ENCODE measurements at places on chromosomes 7 and 10.

GRCh38 chr10:14776546-14776945 lies 1.8 kb upstream of the FAM107B start:
- no peak for DNase-seq

- DNase-seq, result peak; percentile 26
These were observed 54.3 kb upstream of the TNRC18 start for GRCh38 chr7:5477723-5478531.

- no peak for DNase-seq
These were observed 388.5 kb downstream of the DPP6 start for GRCh38 chr7:154440651-154441050.

GRCh38 chr10:130487566-130487965 lies 351.4 kb downstream of the GLRX3 start:
- no peak for DNase-seq

GRCh38 chr10:79928028-79928583 lies 20.8 kb downstream of the SFTPD start:
- no peak for DNase-seq

DNA sequence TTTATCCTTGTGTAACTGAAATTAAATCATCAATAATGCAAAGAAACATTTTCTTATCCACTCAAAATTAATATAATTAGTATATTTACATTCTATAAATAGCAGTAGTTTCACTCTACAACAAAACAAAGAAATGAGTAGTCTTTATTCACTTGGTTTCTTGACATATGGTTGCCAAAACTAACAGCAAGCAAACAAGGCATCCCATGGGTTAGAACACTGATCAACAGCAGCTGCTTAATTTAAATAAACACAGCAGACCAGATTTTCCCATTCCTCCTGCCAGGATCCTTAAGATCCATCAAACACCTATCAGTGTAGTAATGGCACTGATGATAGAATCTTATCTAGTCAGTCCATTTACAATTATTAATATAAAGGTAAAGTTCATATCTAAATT lies 22.1 kb downstream of the NCAPG2 start:
- DNase-seq, result no peak

DNA sequence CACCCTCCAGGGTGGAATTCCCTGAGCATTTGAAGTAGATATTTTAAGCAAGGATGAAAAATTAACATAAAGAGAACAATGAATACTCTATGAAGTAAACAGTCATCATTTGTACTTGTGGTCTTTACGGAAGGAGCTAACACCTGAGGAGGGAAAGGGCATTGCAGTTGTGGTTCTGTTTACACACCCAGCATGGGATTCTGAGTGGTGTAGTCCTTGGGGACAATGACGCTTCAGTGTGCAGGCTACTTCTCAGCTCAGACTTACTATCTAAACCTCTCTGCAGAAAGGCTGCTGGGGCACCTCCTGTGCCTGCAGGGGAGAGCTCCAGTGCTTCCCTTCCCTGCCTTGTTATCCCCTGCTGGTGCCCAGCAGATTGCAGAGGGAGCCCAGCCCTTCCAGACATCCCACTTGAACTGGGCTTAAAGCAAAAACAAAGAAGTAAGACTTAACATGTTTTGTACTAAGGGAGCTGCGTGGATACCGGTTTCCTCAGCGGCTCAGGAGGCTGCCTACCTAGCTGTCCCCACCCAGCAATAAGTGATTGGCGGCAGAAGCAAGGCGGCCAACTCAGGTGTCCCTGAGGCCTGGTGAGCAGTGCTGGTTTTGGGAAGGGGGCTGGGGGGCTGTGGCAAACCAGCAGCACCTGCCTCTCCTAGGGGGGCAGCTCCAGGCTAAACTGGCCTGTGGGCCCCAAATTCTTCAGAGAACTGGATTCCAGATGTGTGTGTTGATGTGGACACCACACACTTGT lies 89.1 kb downstream of the CELF2 start:
- DNase-seq, result no peak

- peak; percentile 95 for DNase-seq
These were observed 13.1 kb upstream of the CAMK2G start for GRCh38 chr10:73887294-73888039.

GRCh38 chr10:119407254-119407777 lies 135.2 kb downstream of the RGS10 start:
- DNase-seq, result no peak

DNA sequence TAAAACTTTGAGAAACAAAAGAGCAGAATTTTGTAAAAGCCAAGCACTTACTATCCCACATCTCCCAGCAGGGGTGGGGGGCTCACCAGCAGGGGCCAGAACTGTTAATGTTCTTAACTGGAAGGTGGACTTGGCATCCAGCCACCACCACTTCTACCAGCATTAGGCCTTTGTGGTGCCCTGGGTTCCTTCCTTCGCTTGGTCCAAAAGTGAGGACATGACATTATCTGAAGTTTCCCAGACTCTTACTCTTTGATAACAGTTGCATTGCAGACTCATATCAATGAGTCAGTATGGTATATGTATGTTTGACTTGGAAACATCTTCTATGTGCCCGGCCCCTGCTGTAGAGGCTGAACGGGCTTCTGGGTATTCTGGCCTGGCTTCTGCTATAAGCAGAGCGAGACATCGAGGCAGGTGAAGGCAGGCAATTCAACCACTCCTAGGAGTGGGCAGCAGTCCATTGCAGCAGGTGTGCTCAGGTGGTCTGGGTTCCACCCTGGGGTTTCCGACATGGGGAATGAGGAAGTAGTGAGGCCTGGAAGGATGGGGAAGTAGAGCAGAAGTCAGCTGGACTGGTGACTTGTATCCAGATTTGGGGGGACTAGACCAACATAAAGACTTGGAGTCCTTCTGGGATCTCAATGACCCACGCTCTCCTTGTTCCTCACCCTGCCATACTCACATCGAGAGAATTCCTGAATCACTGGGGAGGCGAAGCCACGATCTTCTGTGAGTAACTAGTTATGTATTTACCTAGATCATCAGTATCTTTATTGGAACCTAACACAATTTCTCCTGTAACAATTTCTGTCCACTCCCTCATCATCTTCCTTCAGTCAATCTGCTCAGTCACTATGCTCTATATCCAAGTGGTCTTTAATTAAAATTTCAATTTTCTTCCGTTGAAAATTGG lies 4.1 kb downstream of the ZNF777 start:
- DNase-seq, result peak; percentile 17

- DNase-seq, result no peak
These were observed 63.7 kb downstream of the PWWP2B start for GRCh38 chr10:132460691-132461090.

DNA sequence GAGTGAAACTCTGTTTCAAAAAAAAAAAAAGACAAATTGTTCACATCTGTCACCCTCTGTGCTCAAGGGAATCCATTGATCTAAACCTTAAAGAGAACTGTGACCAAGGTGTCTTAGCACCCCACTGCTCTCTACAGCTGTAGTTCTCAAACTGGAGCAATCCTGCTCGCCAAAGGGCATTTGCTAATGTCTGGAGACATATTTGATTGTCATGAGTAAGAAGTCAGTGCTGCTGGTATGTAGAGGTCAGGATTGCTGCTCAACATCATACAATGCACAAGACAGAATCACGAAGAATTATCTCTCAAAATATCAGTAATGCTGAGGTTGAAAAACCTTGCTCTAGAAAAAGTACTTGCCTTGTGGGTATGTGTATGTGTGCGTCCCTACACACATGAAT lies 30.0 kb downstream of the ABLIM1 start:
- no peak for DNase-seq

GRCh38 chr10:124303662-124304418 lies 114.9 kb downstream of the OAT start:
- DNase-seq, result no peak

GRCh38 chr10:17076626-17077345 lies 52.8 kb downstream of the CUBN start:
- no peak for DNase-seq

- DNase-seq, result no peak
These were observed 64.1 kb upstream of the ASAH2 start for GRCh38 chr10:50315424-50315823.

- DNase-seq, result peak; percentile 63
These were observed 28.9 kb downstream of the CPA1 start for GRCh38 chr7:130409067-130409711.

DNA sequence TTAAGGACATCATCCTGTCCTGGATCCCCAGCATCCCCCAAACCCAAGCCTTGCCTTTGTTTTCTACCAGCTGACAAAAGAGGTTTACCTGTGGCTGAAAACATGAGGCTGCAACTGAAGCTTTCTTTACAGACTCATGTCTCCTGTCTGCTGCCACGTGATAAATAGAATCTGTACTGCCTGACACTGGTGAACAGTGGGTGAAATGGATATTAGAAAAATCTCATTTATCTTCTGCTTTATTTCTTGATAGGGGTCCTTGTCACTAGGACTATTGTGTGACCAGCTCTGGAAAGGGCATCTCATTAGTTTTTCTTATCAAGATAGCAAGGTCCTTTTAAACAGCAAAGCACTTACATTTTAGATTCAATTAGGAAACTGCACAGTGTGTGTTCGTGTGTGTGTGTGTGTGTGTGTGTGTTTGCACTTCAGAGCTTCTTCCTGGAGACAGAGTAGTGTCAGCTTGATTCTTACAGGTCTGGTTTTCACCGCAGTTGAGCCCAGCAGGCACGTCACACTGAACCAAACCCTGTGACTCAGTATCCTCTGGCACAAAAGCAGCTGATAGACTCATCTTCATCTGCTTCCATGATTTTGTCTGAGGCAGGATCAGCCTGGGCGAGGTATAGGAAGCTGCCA lies 373.5 kb upstream of the CELF2 start:
- peak; percentile 34 for DNase-seq

DNA sequence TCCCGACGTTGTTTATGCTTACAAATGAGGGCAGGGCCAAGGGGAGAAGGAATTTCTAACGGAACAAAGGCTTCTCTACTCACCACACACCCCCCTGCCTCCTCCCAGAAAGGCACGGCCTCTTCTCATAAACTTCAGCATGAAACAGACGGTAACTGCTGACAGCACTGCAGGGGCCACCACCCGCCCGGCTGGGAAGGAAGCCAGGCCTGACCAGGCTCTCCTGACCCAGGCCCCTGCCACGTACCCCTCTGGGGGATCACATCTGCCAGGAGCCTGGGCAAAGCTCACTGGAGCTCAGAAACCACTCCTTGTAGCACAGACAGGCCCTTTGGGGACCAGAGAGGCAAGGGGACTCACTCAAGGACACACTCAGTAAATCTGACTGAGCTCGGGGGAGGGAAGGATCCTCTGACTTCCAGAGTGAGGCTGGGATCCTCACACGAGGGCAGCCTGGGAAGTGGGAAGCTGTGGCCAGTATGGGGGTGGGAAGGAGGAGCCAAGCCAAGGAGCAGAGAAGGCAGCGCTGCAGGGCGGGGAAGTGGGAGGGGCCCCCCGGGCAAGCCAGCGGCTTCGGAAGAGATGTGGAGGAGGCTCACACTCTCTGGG lies 46.1 kb downstream of the ZCCHC24 start:
- peak; percentile 95 for DNase-seq

DNA sequence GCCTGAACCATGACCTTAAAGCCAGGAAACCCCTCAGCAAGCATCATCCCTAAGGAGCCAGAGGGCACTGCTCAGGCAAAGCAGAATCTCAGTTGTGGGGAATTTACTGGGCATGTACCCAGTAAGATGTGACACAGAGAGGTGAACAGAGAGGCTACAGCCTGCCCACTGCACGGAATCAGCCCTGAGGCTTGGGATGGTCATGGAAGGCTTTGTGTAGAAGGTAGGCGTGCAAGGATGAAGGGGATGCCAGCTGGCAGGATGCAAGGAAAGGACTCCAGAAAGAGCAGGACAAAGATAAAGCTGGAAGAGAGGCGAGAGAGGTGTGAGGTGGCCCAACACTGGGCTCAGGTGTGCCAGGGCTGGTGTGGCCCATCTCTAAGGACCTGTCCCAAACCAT lies 2.4 kb upstream of the AIFM2 start:
- no peak for DNase-seq

GRCh38 chr7:40659231-40659630 lies 524.4 kb downstream of the SUGCT start:
- peak; percentile 5 for DNase-seq

- DNase-seq, result no peak
These were observed 455.8 kb downstream of the TFEC start for GRCh38 chr7:115574681-115575291.

GRCh38 chr10:95408983-95409873 lies 118.4 kb upstream of the PDLIM1 start:
- no peak for DNase-seq

DNA sequence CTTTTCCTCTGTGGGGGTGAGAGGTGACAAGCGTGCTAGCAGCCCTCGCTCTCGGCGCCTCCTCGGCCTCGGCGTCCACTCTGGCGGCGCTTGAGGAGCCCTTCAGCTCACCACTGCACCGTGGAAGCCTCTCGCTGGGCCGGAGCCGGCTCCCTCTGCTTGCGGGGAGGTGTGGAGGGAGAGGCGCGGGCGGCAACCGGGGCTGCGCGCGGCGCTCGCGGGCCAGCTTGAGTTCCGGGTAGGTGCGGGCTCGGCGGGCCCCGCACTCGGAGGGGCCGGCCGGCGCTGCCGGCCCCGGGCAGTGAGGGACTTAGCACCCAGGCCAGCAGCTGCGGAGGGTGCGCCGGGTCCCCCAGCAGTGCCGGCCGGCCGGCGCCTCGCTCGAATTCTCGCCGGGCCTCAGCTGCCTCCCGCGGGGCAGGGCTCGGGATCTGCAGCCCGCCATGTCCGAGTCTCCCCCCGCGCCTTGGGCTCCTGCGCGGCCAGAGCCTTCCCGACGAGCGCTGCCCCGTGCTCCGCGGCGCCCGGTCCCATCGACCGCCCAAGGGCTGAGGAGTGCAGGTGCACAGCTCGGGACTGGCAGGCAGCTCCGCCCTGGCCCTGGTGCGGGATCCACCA lies 352.8 kb upstream of the PODXL start:
- no peak for DNase-seq

GRCh38 chr7:107048783-107049418 lies 4.4 kb downstream of the PRKAR2B start:
- no peak for DNase-seq

DNA sequence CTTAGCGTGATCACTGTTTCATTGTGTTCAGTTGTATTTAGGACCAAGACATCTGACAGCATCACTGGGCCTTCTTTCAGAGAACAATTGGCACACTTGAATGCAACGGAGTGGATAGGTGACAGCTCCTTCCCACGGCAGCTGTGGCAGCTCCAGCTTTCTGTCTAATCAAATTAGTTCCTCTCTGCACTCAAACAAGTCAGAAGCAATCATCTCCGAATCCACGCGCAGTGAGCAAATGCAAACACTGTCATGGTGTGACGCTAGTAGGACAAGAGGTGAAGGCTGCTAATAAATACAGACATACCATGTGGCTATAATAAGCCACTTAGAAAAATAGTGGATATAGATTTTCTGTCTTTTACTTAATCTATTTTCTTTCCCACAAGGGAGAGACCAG lies 542.4 kb downstream of the ACTR3B start:
- no peak for DNase-seq

GRCh38 chr7:140004672-140005071 lies 58.1 kb downstream of the PARP12 start:
- DNase-seq, result no peak
